ENCODE measurements at places on chromosomes 1 and 21. TPM values are rescaled to one million over a fixed set of nuclear protein-coding genes. Genes with fewer than 3 reads are reported as not detected.

DNA sequence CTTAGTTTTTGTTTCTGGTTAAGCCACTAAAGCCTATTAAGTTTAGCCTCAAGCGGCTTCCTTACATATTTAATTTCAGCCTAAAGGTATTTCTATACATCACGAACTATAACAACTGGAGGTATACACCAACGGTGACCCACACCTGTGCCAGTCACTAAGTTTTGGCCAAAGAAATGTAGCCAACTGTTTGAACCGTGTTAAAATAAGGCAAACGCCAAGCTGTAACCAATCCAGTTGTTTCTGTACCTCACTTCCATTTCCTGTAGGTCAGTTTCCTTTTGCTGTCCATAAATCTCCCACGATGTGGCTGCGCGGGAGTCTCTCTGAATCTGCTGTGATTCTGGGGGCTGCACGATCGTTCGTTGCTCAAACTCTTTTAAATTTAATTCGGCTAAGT lies 5.6 kb upstream of the ERO1B start:
- DNase-seq = no peak

GRCh38 chr1:184010788-184011187 lies 26.7 kb downstream of the COLGALT2 start:
- no peak for DNase-seq

DNA sequence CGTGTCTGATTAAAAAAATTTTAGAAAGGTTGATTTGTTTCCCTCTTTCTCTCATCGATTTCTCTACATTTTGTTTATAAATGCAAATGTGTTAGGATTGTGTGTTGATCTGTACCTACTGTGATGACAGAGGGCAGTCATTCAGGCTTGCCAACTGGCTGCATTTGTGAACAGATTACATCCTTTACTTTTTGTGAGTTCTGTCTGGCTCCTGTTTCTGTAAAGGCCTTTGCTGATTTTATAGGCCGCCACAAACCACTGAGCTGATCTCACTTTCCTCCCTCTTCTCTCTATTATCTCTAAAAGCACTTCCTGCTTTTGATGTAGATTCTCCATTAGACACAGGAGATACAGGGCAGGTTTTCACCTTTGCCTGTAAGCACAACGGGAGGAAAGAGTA lies 106.8 kb downstream of the ESRRG start:
- DNase-seq = no peak

Gene RORC
- total RNA-seq = 0.54 TPM

GRCh38 chr1:66364578-66365391 lies 169.2 kb upstream of the SGIP1 start:
- no peak for DNase-seq

GRCh38 chr1:183881387-183882131 lies 76.6 kb downstream of the RGL1 start:
- no peak for DNase-seq

Gene SLAMF9
- under 0.01 TPM for total RNA-seq

GRCh38 chr1:87852410-87853161 lies 523.9 kb downstream of the LMO4 start:
- no peak for DNase-seq

GRCh38 chr1:125080077-125080476 lies 3895.3 kb downstream of the SRGAP2C start:
- no peak for DNase-seq

Gene SGIP1
- total RNA-seq = 2.2 TPM

GRCh38 chr21:16073586-16073985 lies 343.8 kb downstream of the USP25 start:
- DNase-seq = no peak

- DNase-seq = peak; percentile 29
Observed at GRCh38 chr1:52296345-52296744, 69.7 kb downstream of the CC2D1B start.

DNA sequence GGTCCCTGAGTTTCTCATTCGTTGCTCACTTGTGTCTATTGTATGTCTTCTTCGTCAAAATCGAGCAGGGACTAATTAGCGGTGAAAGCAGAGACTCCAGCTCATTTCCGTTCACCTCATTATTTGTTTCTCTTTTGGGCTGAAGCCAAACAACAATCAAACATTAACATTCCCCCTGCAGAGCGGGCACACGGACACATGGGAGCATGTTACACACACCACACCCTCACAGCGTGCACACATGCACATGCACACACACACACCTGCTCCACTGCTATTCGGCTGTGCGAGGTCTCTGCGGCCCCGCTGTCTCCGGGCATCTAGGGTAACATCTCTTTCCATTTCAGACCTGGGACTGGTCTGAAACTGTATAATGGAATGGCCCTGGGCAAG lies 58.5 kb upstream of the LRRC8D start:
- DNase-seq = peak; percentile 8

- DNase-seq = no peak
Observed at GRCh38 chr1:168811176-168811575, 82.2 kb upstream of the DPT start.

DNA sequence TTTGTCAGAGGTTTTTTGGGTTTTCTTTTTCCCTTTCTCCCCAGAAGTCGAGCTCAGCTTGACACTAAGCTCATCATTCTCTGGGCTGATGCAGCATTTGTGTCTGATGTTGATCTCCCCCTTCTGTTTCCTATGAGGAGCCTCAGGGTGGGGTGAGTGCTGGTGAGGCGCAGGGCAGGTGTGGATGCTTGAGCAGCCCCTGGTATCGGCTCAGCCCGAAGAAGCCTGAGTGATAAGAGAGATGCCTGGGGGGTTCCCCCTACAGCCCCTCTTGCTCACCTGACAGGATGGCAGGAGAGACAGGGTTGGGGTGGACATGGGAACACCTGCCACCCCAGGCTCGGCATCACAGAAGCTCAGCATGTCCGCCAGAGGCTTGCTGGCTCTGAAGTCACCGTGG lies 239.0 kb downstream of the RHOU start:
- no peak for DNase-seq

Gene KRTAP19-1
- not detected for total RNA-seq

- DNase-seq = no peak
Observed at GRCh38 chr1:198132060-198132781, 24.6 kb upstream of the NEK7 start.

Gene LRRC3
- total RNA-seq = 1.1 TPM

Gene CHI3L2
- total RNA-seq = 0.54 TPM

DNA sequence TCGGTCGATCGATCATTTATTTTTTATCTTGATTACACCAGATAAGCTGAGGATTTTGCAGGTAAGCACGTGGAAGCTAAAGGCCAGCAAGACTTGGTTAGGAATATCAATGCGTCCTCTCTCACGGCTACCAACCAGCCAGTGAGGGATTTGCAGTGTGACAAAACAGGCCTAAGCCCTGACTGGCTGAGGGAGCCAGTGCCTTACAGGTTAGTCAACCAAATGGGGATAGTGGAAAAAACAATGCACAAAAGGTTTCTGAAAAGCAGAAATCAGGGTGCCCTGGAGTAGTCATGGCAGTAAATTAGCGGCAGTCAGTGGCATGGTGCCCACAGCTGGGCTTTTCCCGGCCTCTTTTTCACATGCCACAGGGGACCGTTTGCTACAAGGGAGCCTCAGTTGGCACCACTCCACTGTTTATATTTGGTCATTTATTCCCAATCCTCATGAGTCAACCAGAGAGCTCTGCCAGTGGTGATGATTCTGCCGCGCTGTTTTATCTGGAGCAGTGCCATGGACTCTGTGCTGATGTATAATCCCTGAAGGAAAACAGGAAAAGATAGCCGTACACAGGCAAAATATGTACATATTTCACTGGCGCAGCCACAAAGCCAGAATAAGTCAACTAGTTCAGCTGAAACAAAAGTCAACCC lies 167.6 kb downstream of the RHOU start:
- no peak for DNase-seq

DNA sequence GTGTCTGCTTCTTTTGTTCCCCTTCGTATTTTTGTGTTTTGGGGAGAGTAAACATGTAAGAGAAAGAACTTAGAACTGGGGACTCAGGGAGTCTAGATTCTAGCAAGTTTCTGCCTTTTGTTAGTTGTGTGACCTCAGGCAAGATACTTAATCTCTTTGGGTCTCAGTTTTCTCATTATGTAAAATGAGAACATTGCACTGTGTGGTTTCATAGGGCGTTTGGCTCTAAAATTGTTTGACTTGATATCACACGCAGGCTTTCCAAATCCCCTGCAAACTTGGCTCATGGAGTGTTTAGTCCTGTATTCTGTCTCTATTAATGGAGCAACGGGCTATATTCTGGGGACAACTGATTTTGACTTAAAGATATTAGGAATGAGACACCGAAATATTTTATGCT lies 57.7 kb downstream of the NTNG1 start:
- DNase-seq = no peak

DNA sequence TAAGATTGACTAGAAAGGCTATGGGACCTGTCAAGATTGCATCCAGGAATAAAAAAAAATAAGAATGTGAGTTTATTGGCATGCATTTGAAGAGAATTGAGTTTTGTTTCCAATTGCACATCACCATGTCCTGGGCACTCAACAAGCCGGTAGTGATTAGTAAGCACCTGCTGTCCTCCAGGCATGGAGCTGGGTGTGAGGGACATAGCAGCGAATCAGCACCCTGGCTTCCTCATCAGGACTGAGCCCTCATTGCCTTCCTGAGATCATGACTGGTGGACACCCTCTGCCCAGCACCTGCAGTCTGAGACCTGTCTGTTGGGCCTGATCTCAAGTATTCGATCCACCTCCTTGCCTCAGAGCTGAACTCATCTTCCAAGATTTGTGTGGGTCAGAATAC lies 26.8 kb downstream of the S100A6 start:
- DNase-seq = no peak

GRCh38 chr1:100449477-100449876 lies 88.5 kb upstream of the GPR88 start:
- no peak for DNase-seq

Data from hematopoietic multipotent progenitor cell (in vitro differentiated cells).